ENCODE measurements at places on chromosomes 16 and 17. TPM values are rescaled to one million over a fixed set of nuclear protein-coding genes. Genes with fewer than 3 reads are reported as not detected.

Gene CHRNE
- total RNA-seq = 0.34 TPM

Gene DUXB
- total RNA-seq = not detected

GRCh38 chr17:44137891-44138709 lies 3.6 kb upstream of the HROB start:
- DNase-seq = peak; percentile 88
- no peaks in the 10 kb centered on the region for H3K27me3 ChIP-seq
- no peaks in the 10 kb centered on the region for H3K4me1 ChIP-seq
- H3K27ac ChIP-seq = peak overlapping the region; percentile 16
- H3K4me3 ChIP-seq = peak overlapping the region; percentile 8

- DNase-seq = no peak
- no peak overlapping the region for H3K4me3 ChIP-seq
- peaks cover 5% of the 10 kb centered on the region for H3K4me1 ChIP-seq
- H3K27me3 ChIP-seq = no peaks in the 10 kb centered on the region
- no peak overlapping the region for H3K27ac ChIP-seq
These were observed 1.5 kb upstream of the ABCA6 start for GRCh38 chr17:69143151-69143550.

Gene GRAPL
- total RNA-seq = 0.90 TPM

DNA sequence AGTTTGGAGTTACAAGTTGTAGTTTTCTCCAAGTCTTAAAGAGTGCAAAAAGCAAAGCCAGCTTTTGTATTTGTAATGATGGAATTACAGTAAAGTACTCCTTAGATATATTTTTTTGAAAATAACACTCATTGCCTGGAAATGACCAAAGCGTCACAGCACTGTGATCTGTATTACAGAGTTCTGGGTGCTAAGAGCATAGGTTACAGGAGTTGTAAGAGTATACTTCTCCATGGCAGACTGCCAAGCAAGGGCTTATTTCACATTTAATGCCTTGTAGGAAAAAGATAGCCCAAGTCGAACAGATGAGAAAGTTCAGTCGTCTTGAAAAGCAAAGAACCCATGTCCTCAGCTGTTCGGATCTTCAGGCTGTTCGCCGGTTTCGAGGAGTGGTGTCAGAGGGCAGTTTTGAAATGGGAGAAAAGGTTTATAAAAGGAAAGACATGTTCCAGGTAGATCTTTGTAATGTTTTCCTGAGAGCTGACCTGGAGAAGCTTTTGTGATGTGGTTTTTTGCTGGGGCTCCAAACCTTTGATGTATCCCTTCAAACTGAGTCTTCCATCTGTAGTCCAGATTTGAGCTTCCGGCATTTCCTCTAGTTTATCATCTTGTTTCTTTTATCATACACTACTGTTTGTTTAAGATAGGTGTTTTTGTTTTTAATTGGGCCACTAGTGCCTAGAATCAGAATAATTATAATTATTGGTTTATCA lies 41.3 kb downstream of the ERCC4 start:
- H3K27ac ChIP-seq = peak overlapping the region; percentile 23
- DNase-seq = no peak
- H3K36me3 ChIP-seq = no peaks in the 10 kb centered on the region
- no peaks in the 10 kb centered on the region for H3K27me3 ChIP-seq

DNA sequence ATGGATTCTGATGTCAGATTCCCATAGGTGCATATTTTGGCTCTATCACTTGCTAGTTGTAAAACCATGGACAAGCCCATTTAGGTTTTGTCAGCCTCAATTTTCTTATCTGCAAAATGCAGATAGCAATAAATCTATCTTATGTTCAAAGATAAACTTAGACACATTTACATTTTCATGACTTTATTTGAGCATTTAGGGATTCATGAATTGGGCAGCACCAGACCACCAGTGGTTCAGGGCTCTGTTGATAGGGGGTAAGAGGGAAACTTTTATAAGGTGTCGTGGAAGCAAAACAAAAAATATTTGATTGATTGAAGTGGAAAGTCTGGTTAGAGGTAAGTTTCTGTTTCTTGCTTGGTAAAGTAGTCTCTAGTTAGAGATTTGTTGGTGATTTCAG lies 17.3 kb downstream of the ARHGAP44 start:
- H3K27ac ChIP-seq = no peak overlapping the region
- H3K4me1 ChIP-seq = no peaks in the 10 kb centered on the region
- DNase-seq = no peak
- H3K36me3 ChIP-seq = no peaks in the 10 kb centered on the region
- H3K4me3 ChIP-seq = no peak overlapping the region

DNA sequence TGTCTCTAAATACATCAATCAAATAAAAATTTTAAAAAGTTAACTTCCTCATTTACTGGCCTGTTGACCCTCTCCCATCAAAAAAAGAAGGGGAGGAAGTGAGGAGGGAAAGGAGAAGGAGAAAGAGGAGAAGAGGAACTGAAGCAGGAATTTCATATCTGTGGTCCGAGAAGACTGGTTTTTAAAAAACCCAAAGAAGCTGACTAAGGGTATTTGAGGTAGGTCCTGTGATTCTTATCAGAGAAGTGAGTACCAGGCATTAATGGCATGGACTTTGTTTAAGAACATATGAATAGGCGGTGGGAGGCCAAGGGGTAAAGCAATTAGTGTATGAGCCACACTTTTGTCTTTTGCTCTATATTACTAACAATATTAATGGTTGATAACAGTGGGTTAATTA lies 2.0 kb downstream of the SLC46A1 start:
- no peak overlapping the region for H3K27ac ChIP-seq
- no peaks in the 10 kb centered on the region for H3K36me3 ChIP-seq
- no peaks in the 10 kb centered on the region for H3K4me1 ChIP-seq
- DNase-seq = no peak
- no peaks in the 10 kb centered on the region for H3K27me3 ChIP-seq

Gene CNTNAP4
- total RNA-seq = not detected

- H3K27ac ChIP-seq = no peak overlapping the region
- no peak for DNase-seq
- no peak overlapping the region for H3K4me3 ChIP-seq
- peaks cover 1% of the 10 kb centered on the region for H3K27me3 ChIP-seq
- H3K4me1 ChIP-seq = no peaks in the 10 kb centered on the region
These were observed 515.3 kb downstream of the GRIN2A start for GRCh38 chr16:9666834-9667480.

- no peaks in the 10 kb centered on the region for H3K36me3 ChIP-seq
- no peak for DNase-seq
- no peaks in the 10 kb centered on the region for H3K27me3 ChIP-seq
- H3K4me3 ChIP-seq = no peak overlapping the region
- peaks cover 24% of the 10 kb centered on the region for H3K4me1 ChIP-seq
- no peak overlapping the region for H3K27ac ChIP-seq
These were observed 39.1 kb upstream of the PABPN1L start for GRCh38 chr16:88905563-88905962.

DNA sequence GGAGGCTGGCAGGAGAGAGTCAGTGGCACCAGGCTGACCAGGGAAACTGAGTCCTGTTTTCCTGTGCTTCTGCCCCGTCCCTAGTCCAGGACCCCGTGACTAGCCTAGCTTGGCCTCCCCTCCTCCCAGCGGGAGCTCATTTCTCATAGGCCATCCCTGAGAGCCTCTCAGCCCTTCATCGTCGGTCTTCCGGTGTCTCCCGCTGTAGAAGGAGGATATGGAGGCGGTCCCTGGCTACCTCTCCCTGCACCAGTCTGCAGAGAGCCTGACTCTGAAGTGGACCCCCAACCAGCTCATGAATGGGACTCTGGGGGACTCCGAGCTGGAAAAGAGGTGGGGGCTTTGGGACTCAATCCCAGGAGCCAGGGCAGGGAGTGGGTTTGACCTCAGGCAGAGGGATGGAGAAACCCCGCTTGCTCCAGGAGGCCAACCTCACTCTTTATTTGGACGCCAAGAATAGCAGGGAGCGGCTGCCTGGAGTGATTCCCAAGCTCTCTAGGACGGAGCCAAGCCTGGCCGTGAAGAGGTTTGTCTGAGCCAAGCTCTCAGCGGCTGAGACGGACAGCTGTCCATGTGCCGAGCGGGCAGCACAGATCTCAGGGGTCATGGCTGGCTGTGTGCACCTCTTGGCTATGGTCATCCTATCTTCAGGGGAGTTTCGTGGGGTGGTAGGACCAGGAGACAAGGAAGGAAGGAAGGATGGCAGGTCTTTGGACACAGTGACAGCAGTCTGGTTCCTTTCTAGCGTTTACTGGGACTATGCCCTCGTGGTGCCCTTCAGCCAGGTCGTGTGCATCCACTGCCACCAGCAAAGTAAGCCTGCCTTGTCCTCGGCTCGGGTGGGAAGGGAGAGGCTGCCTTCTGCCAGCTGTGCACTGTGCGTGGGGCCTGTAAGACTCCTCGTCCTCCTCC lies 26.8 kb downstream of the SGSM2 start:
- peak overlapping the region; percentile 61 for H3K27ac ChIP-seq
- no peak overlapping the region for H3K4me3 ChIP-seq
- no peaks in the 10 kb centered on the region for H3K27me3 ChIP-seq
- H3K4me1 ChIP-seq = peaks cover 21% of the 10 kb centered on the region
- H3K36me3 ChIP-seq = no peaks in the 10 kb centered on the region

- peak; percentile 35 for DNase-seq
- no peaks in the 10 kb centered on the region for H3K27me3 ChIP-seq
- H3K4me1 ChIP-seq = peaks cover 40% of the 10 kb centered on the region
- peak overlapping the region; percentile 86 for H3K27ac ChIP-seq
- H3K36me3 ChIP-seq = peaks cover 14% of the 10 kb centered on the region
- peak overlapping the region; percentile 68 for H3K4me3 ChIP-seq
These were observed 1.0 kb upstream of the CKLF start for GRCh38 chr16:66551348-66551759.

DNA sequence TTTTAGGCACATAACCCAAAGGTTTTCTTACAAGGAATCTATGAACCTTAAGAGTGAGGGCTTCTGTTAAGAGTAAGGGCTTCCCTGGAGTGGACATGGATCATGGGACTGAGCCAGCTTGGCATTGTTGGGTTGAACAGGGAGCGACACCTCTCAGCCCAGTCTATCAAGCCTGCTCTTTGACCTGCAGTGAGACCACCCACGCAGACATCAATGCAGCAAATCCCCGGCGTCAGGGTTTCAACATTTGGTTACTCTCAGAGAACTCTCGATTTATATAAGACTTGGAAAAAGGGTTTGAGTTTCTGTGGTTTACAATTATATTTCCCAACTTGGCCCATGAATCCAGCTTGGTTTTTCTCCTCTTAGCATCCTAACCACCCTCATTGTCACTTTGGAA lies 299.9 kb downstream of the WWOX start:
- no peaks in the 10 kb centered on the region for H3K36me3 ChIP-seq
- no peaks in the 10 kb centered on the region for H3K27me3 ChIP-seq
- no peak overlapping the region for H3K4me3 ChIP-seq
- no peak overlapping the region for H3K27ac ChIP-seq
- H3K4me1 ChIP-seq = no peaks in the 10 kb centered on the region
- DNase-seq = no peak

DNA sequence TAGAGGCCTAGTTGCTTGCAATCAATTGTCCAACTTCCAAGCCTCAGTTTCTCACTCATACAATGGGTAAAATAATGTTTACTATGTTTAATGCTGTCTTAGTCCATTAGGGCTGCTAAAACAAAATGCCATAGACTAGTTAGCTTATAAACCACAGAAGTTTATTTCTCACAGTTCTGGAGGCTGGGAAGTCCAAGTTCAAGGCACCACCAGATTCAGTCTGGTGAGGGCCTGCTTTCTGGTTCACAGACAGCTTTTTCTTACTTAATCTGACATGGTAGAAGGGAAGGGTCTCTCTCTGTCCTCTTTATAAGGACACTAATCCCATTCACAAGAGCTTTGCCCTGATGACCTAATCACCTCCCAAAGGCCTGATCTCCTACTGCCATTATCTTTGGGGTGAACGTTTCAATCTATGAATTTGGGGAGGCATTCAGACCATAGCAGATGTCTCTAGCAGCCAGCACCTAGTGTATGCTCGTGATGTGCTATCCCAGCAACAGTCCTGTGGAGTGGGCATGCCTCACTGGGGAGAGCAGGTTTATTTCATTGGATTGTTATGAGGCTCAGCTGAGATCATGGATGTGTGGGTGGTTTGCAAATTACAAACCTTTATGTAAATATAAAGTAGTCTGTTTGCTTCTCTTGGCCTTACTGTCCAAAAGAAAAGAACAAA lies 25.2 kb downstream of the YPEL2 start:
- H3K4me3 ChIP-seq = no peak overlapping the region
- no peaks in the 10 kb centered on the region for H3K27me3 ChIP-seq
- H3K36me3 ChIP-seq = no peaks in the 10 kb centered on the region
- H3K4me1 ChIP-seq = peaks cover 85% of the 10 kb centered on the region

DNA sequence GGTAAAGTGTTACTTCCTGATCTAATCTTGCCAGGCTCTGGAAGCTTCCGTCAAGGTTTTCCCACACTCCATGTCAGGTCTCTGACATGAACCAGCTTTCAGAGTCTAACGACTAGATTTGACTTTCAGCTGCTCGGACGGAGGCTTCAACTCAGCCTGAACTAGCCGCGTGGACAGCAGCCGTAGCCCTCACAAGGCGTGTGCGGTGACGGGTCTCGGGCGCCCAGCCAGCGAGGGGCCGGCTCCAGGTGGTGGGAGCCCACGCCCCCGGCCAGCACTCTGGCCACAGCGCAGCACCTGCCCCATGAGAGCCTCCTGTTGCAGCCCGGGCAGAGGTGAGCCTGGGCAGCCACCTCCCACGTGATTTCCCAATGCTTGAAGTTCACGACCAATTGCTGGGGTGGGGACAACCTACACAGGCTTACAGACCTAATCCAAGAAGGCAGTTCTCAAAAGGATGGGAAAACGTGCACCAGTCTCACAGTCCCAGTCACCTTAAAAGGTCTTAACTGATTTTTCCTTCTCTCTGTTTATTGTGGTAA lies 45.5 kb downstream of the TBC1D16 start:
- H3K4me3 ChIP-seq = no peak overlapping the region
- H3K27me3 ChIP-seq = peaks cover 4% of the 10 kb centered on the region
- DNase-seq = no peak
- H3K27ac ChIP-seq = no peak overlapping the region
- no peaks in the 10 kb centered on the region for H3K4me1 ChIP-seq

DNA sequence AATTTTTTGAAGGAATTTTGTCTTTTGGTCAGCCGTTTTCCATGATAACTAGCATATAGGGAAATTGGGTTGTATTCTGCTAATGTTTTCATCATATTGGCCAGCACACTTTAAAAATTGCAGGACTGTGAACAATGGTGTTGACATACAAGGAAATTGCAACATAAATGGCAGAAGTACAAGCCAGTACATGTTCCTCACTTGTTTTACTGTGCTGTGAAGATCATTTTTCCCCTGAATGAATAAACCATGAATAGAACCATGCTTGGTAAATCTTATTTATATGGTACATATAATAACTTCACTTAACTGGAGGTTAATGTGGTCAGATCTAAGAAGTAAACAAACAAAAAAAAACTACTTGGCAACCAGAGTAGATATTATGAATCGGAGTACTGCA lies 22.8 kb downstream of the OMG start:
- peaks cover 5% of the 10 kb centered on the region for H3K36me3 ChIP-seq
- no peaks in the 10 kb centered on the region for H3K27me3 ChIP-seq
- H3K4me1 ChIP-seq = peaks cover 7% of the 10 kb centered on the region
- no peak overlapping the region for H3K4me3 ChIP-seq
- DNase-seq = no peak
- no peak overlapping the region for H3K27ac ChIP-seq

Gene BRIP1
- 0.40 TPM for total RNA-seq

Gene CRISPLD2
- 24.0 TPM for total RNA-seq

All from psoas muscle (tissue), 8 donors.